ENCODE measurements at places on chromosomes 3 and 15.

DNA sequence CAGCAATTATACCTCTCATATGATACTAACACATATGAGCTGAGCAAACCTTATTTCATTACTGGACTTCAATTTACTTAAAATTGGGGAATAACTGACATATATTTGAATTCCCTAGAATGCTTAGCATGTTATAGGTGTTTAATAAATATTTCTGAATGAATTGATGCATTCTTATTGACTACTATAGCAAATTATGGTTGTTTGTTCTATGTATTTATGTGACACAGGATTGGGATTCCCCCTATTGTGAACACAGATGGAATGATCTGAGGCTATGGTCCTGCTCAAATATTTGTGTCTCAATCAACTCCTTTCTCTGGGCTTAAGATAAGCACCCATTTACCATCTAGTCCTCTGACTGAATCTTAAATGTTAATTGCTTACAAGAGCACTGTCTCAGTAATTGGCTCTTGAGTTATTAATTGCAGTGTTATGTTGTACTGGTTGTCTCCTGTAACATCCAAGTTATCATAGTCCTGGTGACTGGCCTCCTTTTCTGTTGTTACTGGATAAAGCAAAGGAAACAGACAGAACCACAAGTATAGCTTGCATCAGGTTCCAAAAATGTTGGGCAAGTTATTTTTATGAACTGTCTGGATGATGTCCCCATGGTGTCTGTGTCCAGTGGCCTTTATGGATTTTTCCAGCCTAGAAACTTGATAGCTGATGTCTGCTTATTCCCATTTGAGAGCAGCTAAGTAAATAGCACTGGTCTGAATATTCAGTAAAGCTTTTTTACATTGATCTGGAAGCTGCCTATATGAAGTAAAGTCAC, 2.3 kb upstream of the UACA start:
- no peak for DNase-seq

DNA sequence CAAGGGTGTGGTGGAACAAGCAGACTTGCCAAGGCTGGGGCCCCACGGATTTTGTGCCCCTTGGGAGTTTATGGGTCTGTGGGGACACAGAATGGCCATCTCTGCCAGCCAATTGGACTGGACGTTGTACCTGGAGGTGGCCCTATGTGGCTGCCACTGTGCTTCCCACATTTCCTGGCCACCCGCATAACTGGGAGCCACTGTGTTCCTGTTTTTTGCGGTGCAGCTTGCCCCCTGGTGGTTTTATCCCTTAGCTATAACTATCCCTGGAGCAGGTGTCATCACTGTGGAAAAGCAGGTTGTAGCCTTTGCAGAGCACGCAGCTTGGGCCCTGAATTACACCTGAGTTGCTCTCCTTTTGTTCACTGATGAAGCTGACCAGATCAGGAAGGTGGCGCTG, 306.3 kb downstream of the ZPLD1 start:
- peak; percentile 8 for DNase-seq

- no peak for DNase-seq
Measured at GRCh38 chr3:179083977-179084376, 12.4 kb upstream of the ZMAT3 start.

DNA sequence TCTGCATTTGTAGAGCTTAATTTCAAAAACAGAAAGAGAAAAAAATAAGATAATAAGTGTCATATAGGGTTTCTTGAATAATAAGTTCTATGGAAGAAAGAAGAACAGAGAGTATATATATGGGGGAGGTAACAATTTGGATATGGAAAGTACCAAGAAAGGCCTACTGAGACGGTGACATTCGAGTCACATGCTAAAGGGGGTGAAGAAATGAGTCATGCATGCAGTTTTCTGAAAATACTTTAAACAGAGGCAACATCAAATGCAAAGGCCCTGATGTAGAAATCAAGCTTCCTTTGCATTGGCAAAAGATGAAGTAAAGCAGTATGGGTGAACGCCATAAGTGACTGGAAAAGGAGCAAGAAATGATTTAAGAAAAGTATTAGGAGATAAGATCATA, 371.6 kb upstream of the ZNF385D start:
- DNase-seq: no peak

GRCh38 chr3:43786526-43787305, 96.0 kb downstream of the ABHD5 start:
- no peak for DNase-seq

- no peak for DNase-seq
Measured at GRCh38 chr15:68186671-68187397, 18.3 kb downstream of the CALML4 start.

DNA sequence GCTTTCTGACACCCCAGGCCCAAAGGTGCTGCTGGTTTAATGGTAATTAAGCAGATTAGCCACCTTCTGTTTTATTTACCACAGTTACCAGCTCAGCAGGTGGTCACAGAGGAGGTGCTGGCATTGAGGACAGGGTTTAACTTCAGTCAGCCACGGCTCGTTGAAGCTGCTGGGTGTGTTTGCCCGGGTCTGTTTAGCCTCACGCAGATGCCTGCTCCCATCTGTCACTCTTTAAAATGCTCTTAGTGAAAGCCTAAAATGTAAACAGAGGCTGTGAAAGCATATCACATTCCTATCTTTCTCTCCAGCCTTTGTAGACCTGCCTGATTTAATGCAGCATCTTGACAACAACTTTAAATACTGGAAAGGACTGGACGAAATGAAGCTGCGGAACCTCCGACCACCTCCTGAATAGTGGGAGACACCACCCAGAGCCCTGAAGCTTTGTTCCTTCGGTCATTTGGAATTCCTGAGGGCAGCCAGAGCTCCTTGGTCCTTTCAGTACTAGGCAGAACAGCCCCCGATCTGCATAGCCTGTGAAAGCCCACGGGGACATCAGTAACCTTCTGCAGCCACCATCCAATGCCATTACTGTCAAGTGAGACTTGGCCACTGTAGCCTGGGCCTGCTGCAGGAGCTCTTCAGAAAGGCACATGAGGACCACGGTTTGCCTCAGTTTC, 156.0 kb downstream of the PDE8A start:
- no peak for DNase-seq

DNA sequence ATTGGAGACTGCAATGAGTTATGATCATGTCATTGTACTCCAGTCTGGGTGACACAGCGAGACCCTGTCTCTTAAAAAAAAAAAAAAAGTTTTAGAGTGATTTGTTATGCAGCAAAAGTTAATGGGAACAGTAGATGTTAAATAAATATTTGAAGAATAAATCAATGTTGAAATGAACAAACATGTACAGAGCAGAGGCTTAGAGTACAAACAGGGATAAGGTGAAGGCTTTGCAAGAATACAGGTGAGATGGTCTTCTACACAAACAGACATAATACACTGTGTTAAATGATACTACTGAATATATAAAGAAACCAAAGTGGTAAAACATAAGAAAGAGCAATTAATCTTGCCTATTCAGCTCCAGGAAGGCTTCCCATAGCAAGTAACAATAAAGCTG, 265.4 kb downstream of the CNTN3 start:
- DNase-seq: no peak

DNA sequence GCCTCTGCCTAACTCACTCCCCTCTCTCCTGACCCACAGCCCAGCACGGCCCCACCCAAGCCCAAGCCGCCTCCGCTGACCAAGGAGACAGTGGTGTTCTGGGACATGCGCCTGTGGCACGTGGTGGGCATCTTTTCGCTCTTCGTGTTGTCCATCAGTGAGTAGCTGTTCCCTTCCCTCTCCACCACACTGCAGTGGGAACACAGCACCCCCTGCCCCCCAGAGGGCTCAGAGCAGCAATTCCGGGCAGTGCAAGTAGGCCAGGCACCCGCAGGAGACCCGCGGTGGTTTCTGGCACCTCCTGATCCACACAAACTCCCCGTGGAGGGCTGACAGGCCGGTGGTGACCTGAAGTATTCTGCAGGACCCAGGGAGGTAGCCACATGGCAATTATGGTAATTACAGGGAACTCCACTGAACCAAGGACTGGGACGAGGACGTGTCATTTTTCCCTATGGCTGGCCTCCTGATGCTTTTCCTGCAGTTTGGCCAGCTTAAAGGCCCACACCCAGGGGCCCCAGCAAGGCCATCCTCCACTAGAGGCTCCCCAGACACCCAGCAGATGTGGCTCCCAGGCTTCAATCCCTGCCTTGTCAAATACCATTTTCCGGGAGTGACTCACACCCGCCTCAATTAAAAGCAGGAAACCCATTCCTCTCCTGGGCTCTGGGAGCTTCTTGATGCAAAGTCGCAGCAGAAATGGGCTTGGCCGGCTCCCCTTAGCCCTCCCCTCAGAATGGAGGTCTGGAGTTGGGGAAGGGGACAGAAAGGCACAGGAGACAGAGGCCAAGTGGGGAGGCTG, 4.8 kb downstream of the TMIE start:
- DNase-seq: no peak

GRCh38 chr15:75215107-75216004, 13.7 kb downstream of the C15orf39 start:
- DNase-seq: no peak

- no peak for DNase-seq
Measured at GRCh38 chr3:52143616-52144015, 10.6 kb downstream of the POC1A start.

DNA sequence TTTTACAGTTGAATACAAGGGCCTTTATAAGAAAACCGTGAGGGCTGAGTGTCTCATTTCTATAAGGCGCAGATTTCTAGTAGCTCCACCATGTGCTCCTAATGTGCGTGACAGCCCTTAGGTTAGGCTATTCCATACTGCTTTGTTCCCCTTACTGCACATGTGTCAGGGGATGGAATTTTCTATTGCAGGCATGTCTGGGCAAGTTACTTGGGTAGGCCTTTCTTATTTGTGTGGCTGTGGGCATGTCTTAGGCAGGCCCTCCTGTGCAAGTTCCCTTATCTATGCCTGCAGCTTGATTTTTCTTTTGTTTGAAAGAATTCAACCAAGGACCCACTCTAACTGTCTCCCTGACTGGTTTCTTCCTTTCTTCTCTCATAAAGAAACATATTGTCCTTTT, 434.2 kb upstream of the CNTN3 start:
- no peak for DNase-seq

GRCh38 chr3:34020726-34021680, 222.6 kb downstream of the PDCD6IP start:
- no peak for DNase-seq

DNA sequence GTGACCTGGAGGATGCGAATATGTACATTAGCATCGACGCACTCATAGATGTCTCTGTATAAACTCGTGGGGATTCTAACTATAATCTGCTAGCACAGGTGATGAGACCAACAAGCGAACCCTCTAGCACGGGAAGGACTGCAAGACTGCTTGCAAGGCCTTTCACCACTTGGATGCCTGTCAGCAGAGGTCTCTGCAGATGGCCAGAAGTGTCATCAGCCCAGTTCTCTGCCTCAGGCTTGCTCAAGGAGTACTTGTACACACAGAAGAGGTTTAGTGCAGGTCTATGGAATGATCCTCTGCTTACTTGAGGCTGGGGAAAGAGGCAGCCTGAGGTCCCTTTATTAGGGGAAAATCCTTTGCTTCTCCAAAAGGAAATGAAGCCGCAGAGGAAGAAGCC, 48.1 kb downstream of the EDEM1 start:
- DNase-seq: no peak

GRCh38 chr15:34206011-34206410, 3.9 kb downstream of the KATNBL1 start:
- no peak for DNase-seq

DNA sequence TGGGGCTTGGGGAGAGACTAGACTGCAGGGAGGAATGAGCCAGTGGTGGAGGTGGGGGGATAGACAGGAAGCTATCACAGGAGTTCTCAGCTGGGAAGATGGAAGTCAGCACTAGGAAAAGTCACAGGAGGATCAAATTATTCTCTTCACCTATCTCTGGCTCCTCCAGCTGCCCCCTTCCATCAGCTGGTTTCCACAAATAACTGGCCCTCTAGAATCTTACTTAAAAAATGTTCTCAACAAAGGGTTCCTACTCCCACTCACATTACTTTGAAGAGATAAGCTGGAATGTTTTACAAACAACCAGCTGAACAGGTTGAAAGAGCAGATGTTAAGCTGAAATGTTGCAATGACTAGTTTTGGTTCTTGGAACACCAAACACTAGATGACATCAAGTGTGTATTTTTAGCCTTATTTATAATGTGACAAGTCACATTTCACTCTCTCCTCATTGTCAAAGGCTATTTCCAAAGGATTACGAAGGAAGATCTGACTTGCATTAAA, 102.7 kb upstream of the AADACL2 start:
- DNase-seq: no peak

GRCh38 chr3:196772102-196772501, 32.4 kb downstream of the PAK2 start:
- DNase-seq: no peak

DNA sequence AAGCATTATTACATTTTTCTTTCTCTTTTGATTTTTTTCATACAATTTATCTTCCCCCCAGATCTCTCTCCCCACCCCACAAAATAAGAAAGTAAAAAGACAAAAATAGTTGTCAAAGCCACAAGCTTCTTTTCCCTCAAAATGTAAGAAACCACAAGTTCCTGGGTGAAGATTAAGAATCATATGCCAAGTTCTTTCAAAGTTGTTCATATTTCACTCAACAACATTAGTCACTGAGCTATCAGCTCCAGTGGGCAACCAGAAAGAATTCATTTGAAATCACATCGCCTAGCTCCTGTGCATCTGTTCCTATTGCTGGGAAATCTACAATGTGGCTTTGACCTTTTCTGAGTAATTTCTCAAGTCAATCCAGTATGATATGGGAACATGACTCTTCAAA, 681.6 kb upstream of the ARPP21 start:
- DNase-seq: no peak

DNA sequence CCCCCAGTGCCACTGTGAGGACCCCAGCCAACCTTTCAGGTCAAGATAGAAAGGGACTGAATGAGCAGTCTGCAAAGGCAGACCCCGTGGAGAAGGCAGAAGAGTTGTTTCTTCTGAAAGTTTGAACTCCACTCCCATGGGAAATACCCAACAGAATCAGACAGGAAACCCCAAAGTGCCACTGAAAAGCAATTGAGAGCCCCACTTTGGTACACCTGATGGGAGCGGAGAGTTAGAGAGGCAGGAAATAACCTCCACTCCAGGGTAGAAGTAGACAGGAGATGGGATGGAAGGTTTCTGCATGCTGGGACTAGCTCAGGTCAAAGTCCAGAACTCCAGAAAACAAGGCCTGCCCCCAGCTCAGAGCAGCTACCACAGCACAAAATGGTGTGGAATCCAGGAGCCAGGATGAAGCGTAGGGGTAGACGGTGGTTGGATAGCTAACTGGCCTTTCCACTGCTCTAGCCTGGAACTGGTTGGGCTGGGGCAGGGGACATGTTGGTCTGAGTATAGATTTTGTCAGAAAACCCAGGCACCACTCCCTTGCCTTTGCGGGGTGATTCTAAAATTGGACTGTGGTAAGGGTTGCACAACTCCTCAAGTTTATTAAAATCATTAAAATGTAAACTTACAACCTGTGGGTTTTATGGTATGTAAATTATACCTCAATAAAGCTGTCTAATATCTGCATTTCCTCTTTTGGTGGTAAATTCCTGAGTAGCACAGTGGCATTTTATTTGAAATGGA, 1.9 kb upstream of the RAB43 start:
- no peak for DNase-seq

GRCh38 chr3:79848876-79849275, 81.1 kb upstream of the ROBO1 start:
- no peak for DNase-seq

GRCh38 chr15:77409259-77410156, 10.4 kb downstream of the PEAK1 start:
- DNase-seq: no peak

- no peak for DNase-seq
Measured at GRCh38 chr15:76267077-76267476, 44.2 kb downstream of the ETFA start.
